ENCODE measurements at places on chromosomes 6 and 20. TPM values are rescaled to one million over a fixed set of nuclear protein-coding genes. Genes with fewer than 3 reads are reported as not detected.

The CHRNA4 gene
- total RNA-seq = not detected

GRCh38 chr6:101956961-101957360 is 563.5 kb downstream of the GRIK2 start:
- no peak overlapping the region for H3K27ac ChIP-seq
- no peak for DNase-seq
- no peak overlapping the region for H3K4me3 ChIP-seq
- H3K36me3 ChIP-seq = no peaks in the 10 kb centered on the region

The BRPF3 gene
- total RNA-seq = 22.0 TPM

DNA sequence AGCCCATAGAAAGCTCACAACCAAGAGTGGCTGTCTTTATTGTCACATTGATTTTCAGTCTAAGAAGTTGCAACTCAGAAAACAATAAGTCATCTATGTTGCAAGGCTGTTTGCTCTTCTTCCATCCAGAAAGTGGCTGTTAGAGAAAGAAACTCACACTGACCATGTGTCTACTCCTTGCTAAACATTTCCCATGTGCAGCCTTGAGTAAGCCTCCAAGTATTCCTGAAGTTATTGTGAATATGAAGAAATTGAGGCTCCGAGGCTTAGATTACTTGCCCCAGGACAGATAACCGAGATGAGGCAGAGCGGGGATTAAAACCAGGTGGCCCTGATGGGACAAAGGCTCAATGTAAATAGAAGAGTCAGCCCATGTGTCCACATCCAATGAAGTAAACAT is 105.0 kb downstream of the SPTLC3 start:
- H3K27ac ChIP-seq = no peak overlapping the region
- H3K4me3 ChIP-seq = no peak overlapping the region

The VARS2 gene
- total RNA-seq = 16.0 TPM

The FKBP1C gene
- not detected for total RNA-seq

DNA sequence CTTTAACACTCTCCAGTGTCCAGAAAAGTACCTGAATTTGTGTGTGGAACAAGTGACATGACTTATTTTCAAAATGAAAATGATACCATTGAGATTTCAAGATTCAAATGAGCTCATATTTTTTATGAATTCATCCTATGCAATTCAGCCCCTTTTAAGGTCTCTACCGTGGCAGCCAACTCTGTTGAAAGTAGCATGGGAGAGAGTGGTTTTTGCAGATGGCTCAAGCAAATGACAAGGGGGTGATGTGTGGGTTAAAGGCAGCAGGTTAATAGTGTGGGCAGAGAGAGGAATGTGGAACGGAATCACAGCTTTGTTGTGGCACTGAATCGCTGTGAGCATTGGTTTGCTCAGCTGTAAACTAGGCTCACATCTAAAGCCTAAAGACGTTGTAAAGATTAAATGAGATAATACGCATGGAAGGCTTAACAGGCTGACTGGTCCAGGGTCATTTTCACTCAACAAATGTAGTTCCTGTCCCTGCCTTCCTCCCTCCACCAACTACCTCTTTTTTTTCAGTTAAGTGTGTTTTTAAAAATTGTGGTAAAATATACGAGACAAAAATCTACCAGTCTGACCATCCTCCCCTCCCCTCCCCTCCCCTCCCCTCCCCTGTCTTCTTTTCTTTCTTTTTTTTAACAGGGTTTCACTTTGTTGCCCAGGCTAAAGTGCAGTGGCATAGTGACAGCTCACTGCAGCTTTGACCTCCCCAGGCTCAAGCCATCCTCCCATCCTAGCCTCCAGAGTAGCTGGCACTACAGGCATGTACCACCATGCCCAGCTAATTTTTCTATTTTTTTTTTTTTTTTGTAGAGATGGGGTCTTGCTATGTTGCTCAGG is 114.7 kb upstream of the ZNF217 start:
- no peaks in the 10 kb centered on the region for H3K27me3 ChIP-seq
- no peak overlapping the region for H3K27ac ChIP-seq
- DNase-seq = no peak

The GMPR gene
- 219 TPM for total RNA-seq

The VSX1 gene
- total RNA-seq = 0.20 TPM

The C6orf163 gene
- total RNA-seq = 0.40 TPM

The GGTLC1 gene
- total RNA-seq = not detected

- no peak overlapping the region for H3K4me3 ChIP-seq
- no peaks in the 10 kb centered on the region for H3K27me3 ChIP-seq
- no peaks in the 10 kb centered on the region for H3K4me1 ChIP-seq
- H3K27ac ChIP-seq = no peak overlapping the region
Observed at GRCh38 chr6:68173616-68174015, 461.5 kb upstream of the ADGRB3 start.

- H3K36me3 ChIP-seq = no peaks in the 10 kb centered on the region
- DNase-seq = no peak
- H3K4me3 ChIP-seq = no peak overlapping the region
- H3K27ac ChIP-seq = no peak overlapping the region
Observed at GRCh38 chr20:22678678-22679077, 94.3 kb upstream of the FOXA2 start.

- peak; percentile 78 for DNase-seq
- H3K4me1 ChIP-seq = peaks cover 5% of the 10 kb centered on the region
- no peaks in the 10 kb centered on the region for H3K36me3 ChIP-seq
- peak overlapping the region; percentile 60 for H3K27ac ChIP-seq
- no peak overlapping the region for H3K4me3 ChIP-seq
- no peaks in the 10 kb centered on the region for H3K27me3 ChIP-seq
Observed at GRCh38 chr20:18001131-18001921, 32.5 kb downstream of the MGME1 start.

Measured in gastrocnemius medialis (tissue), 4 donors.